ENCODE measurements at places on chromosomes 6 and 20.

DNA sequence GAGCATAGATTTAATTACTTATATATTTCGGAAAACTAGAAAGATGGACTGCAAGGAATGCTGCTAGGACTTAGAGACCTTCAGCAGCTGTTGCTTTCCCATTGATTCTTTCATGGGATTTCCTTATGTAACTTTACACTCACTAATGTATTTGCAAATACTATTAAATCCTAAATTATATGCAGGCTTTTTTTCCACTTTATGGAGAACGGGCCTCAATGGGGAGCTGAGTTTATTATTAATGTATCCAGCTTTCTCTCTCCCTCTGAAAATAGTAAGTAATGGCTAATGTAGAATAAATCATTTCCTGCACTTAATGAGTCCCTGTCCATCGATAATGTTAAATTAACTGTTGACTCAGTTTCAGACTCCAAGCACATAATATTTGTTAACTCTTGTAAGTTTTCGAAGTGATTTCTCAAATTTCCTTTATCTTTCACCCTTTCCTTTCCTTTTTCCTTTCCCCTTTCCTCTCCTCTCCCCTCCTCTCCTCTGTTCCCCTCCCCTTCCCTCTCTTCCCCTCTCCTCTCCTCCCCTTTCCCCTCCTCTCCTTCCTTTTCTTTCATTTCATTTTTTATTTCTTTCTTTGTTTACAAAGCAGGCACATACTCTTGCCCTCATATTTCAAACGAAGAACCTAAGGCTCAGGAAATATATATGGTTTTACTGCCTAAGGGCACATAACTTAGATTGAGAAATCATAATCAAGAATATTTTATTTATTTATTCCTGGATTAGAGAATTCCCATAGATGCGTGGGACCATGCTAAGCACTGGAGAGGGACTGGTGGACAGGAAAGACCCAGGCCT lies 503.6 kb downstream of the MMUT start:
- no peak for DNase-seq

DNA sequence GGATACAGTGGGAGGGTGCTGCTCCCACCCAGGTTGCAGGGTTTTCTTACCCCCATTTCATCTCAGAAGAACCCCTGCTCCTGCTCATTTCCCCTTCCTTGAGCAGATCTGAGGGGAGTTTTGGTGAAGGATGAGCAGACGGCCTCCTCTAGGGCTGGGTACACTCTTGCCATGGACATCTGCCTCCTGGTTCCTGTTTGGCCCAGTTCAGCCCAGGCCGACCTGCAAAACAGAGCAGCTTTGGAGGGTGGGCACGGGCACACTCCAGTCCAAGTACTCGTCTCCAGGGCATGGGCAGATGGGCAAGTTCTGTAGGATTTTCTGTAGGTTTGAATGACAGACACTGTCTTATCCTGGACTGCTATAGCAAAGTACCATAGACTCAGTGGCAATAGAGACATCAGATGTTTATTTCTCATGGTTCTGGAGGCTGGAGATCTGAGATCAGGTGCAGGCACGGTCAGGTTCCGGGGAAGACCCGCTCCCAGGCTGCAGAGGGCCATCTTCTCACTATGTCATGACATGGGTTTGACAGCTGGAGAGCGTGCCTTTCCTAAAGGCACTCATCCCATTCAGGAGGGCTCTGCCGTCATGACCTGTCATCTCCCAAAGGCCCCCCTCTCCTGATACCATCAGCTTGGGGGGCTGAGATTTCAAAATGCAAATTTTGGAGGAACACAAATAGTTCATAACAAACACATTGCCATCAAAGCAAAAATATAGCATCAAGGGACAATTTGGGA lies 6.2 kb downstream of the NPBWR2 start:
- no peak for DNase-seq

DNA sequence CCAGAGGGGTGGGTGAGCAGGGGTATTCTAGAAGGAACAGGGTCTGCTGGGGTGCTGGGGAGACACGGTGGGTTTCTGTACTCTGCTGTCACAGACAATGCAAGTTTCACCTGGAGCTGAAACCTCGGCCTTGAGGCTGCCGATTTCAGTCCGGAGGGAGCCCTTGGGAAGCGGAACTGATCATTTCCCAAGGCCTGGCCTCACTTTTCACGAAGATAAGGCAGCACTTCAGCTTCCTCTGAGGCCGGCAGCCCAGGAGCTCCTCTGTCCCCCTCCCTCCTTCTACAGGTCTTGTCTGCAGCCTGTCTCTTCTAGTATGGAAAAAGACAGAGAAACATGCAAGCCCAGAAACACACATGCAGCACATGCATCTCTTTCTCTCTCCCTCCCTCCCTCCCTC lies 242.1 kb downstream of the CDC5L start:
- no peak for DNase-seq

DNA sequence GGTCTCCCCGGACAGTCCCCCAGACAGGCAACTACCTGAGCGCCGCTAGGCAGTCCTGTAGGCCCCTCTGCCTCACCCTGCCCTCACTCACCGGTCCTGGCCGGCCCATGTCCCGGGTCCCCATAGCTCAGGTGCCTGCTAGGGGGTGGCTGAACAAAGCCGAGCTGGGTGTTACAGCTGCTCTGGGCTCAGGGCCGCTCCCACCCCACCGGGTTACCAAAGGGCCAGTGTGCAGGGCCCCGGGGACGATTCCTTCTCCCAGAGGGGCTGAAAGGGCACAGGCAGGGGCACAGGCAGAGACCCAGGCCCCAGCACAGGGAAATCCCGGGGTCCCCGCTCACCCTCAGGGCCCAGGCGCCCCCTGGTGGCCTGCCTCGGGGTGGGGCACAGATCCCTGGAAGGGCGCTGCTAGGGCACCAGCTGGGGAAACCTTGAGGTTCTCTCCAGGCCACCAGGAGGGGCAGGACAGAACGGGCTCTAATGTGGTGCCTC lies 118.4 kb downstream of the GRM4 start:
- DNase-seq = peak; percentile 51

GRCh38 chr6:134634966-134635365 lies 314.9 kb downstream of the ALDH8A1 start:
- DNase-seq = no peak

- DNase-seq = peak; percentile 7
Measured at GRCh38 chr20:53402233-53403005, 191.2 kb downstream of the ZNF217 start.

GRCh38 chr6:163487606-163488005 lies 73.1 kb downstream of the QKI start:
- no peak for DNase-seq

DNA sequence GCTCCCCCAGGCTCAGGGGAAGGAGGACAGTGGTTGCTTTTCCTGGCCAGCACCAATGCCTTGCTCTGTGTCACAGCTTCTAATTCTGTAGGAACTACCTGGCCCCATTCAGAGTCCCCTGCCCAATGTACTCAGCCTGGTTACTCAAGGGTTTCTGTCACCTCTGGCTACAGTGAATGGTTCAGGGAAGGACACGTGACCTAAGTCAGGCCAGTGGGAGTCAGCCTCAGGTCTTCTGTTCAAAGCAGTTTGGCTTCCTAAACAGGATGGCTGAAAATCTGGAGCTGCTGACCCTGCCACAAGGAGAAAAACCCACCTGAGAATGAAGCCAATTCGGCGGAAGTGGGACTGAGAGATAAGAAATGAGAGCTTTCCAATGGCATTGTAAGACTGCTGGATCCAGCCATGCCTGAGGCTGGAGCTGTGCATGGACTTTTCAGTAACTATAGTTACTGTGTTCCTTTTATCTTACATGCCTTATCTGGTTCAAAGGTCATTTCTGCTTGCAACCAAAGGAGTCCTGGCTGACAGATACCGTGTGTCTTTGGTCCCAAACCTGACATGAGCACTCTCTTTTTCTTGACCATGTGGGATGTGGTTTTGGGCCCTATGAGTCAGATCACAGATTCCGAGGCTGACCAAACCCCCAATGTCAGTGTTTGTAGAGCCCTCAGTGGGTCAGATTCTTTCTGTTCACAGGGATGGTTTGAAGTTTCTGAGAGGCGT lies 104.3 kb downstream of the SULF2 start:
- no peak for DNase-seq

GRCh38 chr6:7033202-7033601 lies 74.6 kb upstream of the RREB1 start:
- no peak for DNase-seq

- DNase-seq = no peak
Measured at GRCh38 chr6:168299541-168300511, 19.8 kb downstream of the DACT2 start.

- DNase-seq = no peak
Measured at GRCh38 chr6:101083533-101084175, 202.5 kb upstream of the ASCC3 start.

GRCh38 chr6:132830334-132830751 lies 16.0 kb downstream of the RPS12 start:
- DNase-seq = no peak

DNA sequence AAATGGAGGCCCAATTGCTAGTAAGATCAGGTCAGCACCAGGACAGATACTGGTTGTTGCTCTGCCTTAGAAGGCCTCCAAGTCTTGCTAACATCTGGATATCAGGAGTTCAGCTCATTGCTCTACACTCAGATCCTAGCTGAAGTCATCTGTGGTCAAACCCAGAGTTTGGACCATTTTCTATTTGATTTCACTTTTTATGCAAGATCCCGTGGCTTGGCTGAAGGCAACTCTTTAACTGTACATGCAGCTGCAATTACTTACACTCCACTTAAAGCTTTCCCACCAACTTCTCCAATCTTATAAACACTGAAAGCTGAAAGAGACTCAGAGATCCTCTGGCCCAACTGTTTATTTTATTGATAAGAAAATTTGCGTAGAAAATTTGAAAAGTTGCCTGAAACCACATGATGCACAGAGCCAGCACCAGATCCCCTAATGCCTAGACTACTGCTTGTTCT lies 2.7 kb downstream of the SLC17A2 start:
- DNase-seq = no peak

DNA sequence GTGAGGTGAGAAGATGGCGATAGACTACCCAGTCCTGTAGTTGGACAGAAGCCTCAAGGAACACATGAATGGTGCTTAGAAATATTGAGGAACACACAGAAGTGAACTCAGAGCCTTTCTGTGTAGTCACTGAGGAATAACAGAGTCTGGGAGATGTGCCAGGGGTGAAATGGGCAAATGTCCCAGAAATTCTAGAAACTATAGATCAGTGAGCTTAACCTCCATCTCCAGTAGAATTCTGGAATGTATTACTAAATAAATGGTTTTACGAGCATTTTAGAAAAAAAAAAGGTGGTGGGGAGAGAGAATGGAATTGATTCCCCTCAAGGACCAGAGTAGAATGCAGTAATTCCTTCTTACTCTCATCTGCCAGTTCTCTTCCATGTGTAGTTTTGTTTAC lies 380.0 kb downstream of the LMBRD1 start:
- DNase-seq = no peak

- no peak for DNase-seq
Measured at GRCh38 chr20:19944772-19945459, 72.2 kb upstream of the NAA20 start.

GRCh38 chr6:117595099-117595923 lies 7.0 kb downstream of the GOPC start:
- DNase-seq = no peak

- DNase-seq = no peak
Measured at GRCh38 chr6:143965503-143966171, 42.4 kb downstream of the PLAGL1 start.

DNA sequence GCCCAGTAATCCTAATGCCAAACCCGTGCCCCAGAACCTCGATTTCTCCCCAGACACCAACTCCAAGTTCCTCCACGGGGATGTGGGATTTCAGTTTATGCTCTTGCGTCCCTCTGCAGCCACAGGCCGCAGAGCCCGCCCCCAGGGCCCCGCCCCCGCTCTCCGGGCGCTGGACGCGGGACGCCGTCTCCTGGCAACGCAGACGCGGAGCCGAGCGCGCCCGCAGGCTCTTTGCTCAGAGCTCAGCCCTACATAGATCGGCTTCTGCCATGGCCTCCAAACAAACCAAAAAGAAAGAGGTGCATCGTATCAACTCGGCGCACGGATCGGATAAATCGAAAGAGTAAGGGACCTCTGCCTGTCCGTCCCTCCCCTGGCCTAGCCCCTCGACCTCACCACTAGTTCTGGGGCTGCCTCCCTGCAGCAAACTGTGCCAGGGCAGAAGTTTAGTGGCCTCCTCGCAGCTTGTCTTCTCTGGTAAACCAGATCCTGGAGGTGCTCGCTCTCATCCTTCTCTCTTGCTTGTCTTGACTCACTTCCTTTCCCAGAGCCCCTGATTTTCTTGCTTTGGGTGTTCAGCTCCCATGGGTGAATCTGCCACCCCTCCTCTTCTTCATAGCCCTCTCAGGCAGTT lies at the start of gene ADGB:
TSS of gene ADGB (plus strand) at position 201 of the 634 bp plus-strand sequence. CDS start at position 270, 69 bp downstream.
- no peak for DNase-seq

DNA sequence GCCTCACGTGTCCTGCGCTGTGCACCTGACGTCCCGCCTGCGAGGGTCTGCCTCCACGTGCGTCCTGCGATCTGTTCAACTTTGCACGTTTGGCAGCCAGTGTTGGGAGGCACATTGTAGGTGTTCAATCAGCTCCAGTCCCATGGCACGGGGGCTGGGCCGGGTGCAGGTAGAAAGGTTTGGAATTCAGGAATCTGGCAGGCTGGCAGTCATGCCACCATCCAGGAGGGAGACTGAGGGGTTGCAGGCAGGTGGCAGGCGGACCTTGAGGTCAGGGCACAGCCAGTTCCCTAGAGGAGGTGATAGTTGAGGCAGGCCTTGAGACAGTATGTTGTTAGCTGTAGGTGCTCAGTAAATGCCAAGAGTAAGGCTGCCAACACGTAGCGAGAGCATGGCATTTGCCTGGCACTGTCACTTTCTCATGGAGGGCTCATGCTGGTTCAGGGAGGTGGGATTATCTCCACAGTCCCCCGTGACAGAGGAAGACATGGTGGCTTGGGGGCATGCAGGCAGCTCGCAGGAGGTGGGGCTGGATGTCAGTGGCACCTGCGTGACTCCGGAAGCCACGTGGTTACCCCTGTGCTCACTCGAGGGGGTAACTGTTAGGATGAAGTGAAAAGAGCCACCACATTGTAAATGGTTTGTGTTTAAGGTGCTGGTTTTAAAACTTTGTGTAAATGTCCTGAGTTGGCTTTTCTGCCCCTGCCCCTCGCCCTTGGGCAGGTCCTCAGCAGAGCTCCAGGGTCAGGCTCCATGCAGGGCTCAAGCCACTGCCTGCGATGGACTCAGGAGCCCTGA lies 111.8 kb upstream of the FRMD1 start:
- no peak for DNase-seq

DNA sequence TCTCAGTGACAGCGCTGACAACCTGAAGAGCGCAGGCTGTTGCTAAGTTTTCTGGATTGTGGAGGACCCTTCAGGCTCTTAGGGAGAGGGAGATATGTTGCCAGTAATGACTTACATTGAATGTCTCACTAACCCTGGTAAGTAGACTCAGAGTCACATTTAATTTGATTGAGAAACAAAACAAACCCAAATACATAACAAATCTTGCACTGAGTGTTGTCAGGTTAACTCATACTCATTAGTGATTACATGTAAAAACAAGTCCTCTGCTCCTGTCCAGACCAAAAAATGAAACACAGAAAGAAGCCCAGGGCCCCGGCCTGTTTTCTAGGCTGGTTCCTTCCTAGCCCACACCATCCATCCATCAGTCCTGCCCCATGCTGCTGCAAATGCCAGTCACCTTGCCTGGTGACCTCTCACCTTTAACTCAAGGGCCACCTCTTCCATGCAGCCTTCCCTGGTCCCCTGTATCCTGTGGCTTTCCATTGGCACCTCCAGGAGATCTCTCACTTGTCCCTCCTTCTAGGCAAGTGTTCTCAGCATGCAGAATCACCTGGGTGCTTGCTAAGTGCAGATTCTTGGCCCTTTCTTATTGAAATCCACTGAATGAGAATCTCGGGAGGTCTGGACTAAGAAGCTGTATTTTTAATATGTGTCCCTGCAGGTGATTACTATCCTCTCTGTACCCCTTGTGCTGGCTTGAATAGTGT lies 34.7 kb upstream of the ERVFRD-1 start:
- no peak for DNase-seq

All from CD4-positive, alpha-beta T cell treated with Interleukin-1 beta for 1 hour (primary cell).